ENCODE measurements at places on chromosomes 1 and 21.
A peak's percentile ranks its signal among the peaks of the same experiment; 100 is the strongest.

- no peak for DNase-seq
These were observed 135.2 kb upstream of the COL11A1 start for GRCh38 chr1:103243481-103243880.

- DNase-seq = no peak
These were observed 45.5 kb upstream of the LRIG2 start for GRCh38 chr1:113027449-113027848.

DNA sequence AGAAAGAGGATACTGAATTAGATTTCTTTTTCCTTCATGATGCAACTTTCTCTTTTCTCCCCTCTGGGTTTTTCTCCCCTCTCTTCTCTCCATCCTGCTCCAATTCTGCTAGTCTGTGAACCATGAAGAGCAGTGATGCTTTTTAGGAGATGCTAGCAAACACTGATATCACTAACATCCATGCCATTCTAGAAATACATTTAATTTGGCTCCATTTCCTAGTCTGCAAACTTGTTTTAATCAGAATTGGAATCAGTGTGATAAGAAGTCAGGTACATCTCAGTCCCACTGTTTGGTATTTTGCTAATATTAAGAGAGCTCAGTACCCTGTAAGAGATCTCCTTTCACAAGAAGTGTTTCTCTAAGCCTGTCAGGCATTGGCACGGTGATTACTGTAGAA lies 437.1 kb downstream of the RWDD3 start:
- no peak for DNase-seq

GRCh38 chr1:86618358-86618757 lies 71.5 kb downstream of the CLCA4 start:
- DNase-seq = no peak

DNA sequence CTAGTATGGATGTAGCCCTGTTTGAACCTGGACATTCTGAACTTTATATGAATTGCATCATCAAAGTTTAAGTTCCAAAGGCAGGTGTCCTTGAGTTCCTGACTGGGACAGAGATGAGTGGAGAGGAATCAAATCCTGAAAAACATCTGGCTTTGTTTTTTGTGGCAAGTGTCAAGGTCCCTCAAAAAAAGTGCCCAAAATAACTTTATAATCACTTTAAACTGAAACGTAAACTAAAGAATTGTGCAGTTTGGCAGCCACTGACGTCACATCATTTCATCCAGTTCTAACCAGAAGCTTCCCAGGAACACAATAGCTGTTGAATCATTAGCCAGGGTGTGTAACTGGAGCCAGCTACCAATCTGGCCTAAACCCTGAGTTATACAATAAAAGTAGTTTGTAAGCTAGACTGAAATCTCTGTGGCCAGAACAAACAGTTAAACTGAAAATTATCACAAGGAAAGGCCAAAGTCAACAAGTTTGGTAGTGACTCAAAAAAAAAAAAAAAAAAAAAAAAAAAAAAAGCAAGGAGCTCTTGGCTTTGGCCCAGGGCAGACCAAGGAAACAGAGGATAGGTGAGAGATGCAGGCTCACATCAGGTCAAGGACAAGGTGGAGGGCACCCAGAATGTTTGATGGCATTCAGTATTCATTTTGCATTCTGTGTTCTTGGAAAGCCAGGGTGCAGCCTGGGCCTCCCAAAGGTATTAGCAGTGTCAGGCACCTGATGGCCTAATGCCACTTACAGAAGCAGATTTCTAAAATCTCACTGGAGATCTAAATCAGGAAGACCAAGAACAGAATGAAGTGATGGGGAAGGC lies 74.3 kb downstream of the TNFSF18 start:
- no peak for DNase-seq

DNA sequence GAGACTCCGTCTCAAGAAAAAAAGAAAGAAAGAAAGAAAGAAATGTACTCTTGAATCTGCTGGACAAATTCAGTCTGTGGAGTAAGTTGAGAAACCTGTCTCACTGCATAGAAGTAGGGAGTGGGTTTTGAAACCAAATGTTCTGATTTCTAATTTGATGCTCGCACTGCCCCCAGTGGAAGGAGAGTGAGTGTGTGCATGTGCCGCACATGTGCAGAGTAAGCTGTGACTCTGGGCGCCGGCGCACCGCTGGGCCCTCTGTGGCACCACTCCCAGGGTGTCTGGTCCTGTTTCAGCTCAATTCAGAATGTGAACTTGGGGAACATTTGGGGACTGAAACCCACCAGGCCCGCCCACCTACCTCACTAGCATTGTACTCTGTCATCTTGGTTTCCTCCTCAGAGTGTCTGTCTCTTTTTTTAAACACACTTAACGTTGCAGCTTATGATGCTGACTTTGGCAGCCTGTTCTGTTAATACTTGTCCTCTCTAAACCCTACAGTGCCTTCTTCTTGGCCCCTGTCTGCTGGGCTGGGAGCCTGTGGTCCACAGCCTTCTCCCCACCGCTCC lies 104.6 kb downstream of the CACNA1E start:
- peak; percentile 1 for DNase-seq

GRCh38 chr1:244761279-244761678 lies 74.2 kb upstream of the COX20 start:
- DNase-seq = no peak

GRCh38 chr1:6599141-6599975 lies 3.3 kb downstream of the KLHL21 start:
- DNase-seq = peak; percentile 63

DNA sequence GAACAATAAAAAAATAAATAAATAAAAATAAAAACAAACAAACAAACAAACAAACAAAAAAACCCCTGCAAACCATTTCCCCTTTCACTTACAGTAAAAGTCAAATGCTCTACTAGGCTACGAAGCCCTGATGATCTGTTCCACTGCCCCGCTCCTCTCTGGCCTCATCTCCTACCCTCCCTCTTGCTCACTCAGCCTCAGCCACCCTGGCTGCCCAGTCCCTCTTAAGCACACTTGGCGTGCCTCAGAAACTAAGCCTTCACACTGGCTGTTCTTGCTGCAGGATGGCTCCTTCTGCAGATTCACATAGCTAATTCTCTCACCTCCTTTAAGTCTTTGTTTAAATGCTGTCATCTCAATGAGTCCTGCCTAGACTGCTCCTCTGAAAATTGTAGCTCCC lies 30.8 kb upstream of the UHMK1 start:
- no peak for DNase-seq

- no peak for DNase-seq
These were observed 10.8 kb upstream of the PADI1 start for GRCh38 chr1:17194133-17194475.

DNA sequence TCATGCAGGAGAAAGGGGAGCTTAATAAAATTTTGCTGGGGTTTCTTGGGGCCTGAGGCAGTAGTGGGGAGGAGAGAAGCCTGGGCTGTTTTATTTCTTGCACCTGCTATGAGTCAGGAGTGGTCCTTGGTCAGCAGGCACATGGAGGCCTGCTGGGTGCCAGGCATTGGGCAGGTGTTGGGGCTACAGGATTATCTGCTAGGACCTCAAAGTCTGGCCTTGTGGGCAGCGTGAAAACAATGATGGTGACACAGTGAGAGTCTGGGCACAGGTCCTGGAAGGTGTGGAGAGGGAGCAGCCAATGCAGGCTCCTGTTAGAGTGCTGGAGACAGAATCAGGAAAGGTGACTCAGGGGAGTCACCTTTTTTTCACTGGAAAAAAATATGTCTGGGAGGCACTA lies 17.2 kb downstream of the ROR1 start:
- DNase-seq = no peak

DNA sequence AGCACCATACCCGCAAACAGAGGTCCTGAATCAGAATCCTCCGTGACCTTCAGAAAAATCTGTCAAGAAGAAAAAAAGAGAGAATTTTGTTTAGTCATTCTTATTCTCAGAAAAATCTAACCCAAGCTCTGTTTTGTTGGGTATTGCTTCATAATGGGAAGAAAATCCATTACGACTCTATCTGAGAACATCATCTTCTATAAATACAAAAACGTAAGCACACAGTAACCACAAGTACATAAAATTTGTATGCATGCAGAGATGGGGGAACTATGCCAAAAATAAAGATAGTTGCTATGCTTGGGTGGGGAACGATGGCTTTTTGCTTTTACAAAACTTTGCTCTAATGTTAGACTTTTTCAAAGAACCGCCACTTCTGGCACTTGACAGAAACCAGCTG lies 84.2 kb downstream of the ABCA4 start:
- DNase-seq = no peak

GRCh38 chr1:230123280-230124185 lies 56.5 kb downstream of the GALNT2 start:
- no peak for DNase-seq

DNA sequence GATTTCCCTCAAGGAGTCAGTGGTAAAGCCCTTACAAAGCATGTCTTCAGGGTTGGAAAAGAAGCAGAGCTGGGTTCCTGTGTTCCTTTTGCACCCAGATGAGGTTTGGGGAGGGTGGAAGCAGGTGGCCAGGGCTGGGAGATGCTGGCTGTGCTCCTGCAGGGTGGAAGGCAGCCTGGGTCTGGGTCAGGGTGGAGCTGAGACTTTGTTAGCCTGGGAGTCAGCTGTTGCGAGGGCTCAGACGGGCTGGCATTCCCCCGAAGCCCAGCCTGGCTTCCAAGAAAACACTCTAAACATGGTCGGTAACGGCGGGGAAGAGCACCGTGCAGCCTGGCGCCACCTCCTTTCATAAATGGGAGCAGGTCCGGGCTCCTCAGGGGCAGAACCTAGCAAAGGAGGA lies 43.7 kb upstream of the EPS8L3 start:
- DNase-seq = no peak

- DNase-seq = no peak
These were observed 2.5 kb downstream of the WNT3A start for GRCh38 chr1:228009116-228009827.

GRCh38 chr1:183578856-183579255 lies 11.4 kb downstream of the NCF2 start:
- no peak for DNase-seq

DNA sequence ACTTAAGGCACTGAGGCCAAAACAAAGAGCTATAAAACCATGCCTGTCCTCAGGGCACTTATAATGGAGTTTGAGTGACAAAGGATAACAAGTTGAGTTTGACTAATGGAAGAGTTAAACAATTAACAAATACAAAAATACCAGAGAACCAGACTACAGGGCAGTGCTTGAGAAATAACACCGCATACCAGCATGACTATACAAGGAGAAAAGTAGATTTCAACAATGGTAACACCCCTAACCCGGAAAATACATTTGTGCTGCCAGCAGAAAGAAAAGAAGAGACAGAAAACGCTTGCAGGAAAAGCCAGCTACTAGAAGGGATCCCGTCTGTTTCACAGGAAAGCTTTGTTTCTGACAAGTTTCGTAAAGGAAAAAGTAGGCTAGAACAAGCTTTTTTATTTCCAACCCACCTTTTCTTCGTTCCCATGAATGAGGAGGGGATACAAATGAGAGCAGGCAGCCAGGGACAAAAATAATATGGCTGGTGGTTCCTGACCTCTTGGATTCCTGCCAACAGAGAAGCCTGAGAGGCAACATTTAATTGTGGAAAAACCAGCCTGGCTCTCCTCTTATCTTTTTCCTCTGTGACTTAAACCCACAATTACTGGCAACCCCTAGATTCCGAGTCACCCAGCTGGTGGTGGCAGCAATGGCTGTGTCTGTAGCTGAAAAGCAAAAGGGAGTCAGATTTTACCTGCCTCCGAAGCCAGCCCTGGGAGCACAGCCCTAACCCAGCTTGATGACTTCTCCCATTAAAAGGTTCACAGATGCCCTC lies 56.5 kb downstream of the WLS start:
- no peak for DNase-seq

GRCh38 chr1:96116731-96117130 lies 604.9 kb upstream of the PTBP2 start:
- no peak for DNase-seq

DNA sequence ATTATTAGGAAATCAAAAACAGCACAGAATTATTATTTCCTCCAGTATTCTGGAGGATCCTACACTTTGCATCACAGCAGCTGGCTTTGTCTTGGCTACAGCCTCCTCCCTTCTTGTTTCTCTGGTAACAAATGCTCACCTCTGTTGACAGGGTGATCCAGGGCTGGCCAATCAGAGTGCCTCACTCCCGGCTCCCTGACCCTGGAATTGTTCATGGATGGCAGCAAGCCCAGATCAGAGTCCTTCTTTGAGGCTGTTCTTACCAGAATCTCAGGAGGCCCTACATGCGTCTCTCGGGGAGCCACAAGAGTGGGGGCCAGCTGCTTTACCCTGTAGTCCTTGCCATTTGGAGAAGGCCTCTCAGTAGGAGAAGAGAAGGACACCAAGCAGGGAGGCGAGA lies 48.4 kb upstream of the IGSF5 start:
- DNase-seq = no peak
